ENCODE measurements at places on chromosomes 2 and 18.

DNA sequence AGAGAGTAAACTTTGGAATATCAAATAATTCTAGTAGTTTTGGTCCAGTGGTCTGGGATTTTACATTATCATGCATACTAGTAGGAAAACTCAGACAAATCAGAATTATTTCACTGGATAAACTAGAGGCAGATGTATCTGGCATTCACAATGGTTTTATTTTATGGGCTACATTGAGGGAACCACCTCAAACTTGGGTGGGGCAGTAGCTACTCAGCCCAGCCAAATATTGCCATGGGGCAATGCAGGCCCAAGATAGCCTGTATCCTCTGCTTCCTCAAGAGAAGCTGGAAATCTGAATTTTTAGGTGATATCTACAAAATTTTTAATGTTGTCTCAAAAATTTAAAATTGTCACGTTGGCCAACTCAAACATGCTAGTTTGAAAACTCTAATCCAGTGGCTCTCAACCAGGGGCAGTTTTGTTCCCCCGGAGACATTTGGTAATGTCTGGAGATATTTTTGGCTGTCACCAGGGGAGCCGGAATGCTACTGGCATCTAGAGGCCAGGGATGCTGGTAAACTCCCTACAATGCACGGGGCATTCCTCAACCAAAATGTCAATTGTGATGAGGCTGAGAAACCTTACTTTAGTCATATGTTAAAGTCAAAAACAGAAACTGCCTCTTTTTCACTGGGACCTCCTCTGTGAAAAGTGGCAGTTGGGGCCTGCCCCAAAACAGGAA lies 172.8 kb upstream of the SPRED2 start:
- DNase-seq, result no peak

DNA sequence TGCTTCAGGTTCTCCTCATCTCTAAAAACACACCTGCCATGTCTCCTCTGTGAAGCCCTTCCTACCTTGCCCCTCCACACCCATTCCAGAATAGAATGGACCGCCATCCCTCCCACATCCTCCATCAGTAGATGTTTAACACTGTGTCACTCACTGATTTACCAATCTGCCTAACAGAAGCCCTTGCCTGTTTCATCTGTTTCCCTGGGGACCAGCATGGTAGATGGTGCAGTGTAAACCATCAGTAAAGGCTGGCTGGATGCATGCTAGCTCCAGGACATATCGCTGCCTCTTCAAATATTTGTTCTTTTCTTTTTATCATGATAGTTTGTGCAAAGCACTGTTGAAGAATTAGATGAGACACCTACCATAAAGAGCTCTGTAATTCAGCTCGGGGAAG lies 271.4 kb downstream of the PIEZO2 start:
- no peak for DNase-seq

DNA sequence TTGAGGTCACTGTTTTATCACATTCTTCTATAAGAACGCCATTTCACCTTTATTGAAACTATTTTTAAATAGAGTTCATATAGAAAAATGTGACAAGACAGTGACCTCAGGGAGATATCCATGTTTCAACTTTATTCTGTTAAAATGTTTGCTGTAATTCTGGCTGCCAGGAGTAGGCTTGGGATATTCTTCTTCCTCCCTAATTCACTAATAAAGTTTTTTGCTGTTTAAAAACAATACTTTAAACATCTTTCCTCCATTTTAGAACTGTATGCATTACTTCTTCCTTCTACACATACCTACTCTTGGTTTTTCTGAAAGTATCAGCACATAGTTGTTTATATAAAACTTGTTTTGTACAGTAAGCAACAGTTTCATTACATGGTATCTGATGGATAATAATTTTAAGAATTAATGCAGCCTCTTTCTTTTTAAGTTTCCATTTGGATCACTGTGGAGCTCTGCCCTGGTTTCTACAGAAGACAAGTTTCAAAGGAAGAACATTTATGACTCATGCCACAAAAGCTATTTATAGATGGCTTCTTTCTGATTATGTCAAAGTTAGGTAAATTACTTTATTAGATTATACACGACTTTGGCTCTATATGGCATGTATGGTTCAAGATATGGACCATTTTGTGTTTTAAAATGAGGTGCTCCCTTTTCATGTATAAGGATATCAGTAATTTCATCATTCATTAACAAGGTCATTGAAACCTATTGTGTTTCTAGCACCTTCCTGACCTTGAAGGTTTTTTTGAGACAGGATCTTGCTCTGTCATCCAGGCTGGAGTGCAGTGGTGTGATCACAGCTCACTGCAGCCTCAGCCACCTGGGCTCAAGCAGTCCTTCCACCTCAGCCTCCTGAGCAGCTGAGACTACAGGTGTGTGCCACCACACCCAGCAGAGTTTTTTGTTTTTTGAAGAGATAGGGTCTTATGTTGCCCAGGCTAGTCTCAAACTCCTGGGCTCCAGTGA lies 7.2 kb downstream of the CPSF3 start:
- DNase-seq, result no peak

- DNase-seq, result no peak
These were observed 2.8 kb upstream of the ZNF532 start for GRCh38 chr18:58861861-58862301.

DNA sequence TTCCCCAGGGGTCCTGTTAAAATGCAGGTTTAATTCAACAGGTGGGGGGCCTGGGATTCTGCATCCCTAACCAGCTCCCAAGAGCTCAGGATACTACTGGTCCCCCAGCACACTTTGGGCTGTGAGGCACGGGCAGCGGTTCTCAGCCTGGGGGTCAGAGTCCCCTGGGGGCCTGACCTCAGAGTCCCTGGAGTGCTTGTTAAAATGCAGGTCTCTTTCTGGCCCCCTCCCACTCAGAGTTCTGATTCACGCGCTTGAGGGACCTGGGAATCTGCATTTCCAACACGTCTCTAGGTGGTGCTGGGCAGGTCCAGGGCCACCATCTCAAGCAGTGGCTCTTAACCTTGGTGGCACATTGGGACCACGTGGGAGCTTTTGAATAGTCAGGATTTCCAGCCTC lies 2.8 kb upstream of the OTOS start:
- DNase-seq, result no peak

GRCh38 chr2:80238692-80239469 lies 65.7 kb downstream of the LRRTM1 start:
- DNase-seq, result no peak

GRCh38 chr18:60279391-60279790 lies 93.2 kb downstream of the MC4R start:
- DNase-seq, result no peak

GRCh38 chr2:238793801-238794449 lies 54.0 kb upstream of the TWIST2 start:
- no peak for DNase-seq

DNA sequence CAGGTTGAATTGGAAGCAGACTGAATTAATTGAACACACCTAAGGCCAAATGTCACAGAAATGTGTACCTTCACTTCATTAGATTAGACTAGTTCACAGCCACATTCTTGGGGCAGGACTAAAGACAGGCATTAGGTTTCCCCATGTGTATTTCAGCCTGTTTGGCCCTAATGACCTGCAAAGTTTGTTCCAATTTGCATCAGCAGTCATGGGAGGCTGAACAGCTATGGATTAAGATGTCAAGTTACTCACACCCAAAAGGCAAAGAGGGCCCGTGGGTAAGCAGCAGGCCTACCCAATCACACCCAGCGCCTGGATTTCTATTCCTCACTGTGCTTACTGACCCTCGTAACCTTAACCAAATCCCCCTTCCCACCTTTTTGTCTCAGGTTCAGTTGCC lies 99.6 kb upstream of the RIOK3 start:
- DNase-seq, result no peak

GRCh38 chr2:151630372-151630771 lies 103.9 kb downstream of the NEB start:
- no peak for DNase-seq

DNA sequence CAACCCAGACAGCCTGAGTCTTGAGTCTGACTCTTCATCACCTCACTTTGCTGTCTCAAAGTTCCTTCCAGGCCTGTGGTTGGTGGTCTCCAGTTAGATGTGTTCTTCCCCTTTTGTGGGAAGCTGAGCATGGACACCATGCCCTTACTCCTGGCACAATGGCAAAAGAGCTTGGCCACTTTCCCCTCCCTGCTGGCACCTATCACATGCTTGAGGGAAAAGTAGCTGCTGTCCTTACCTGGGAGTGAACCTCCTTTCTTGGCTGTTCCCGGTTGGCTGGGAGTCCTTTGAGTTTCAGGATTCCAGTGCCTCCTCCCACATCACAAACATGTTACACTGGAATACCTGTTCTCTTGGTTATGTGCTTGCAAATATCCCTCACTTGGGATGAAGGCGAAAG lies 97.8 kb downstream of the GATA6 start:
- DNase-seq, result no peak

GRCh38 chr2:230805353-230806017 lies 59.3 kb upstream of the ITM2C start:
- no peak for DNase-seq

GRCh38 chr2:120861576-120862191 lies 126.0 kb downstream of the GLI2 start:
- no peak for DNase-seq

- no peak for DNase-seq
These were observed 57.6 kb upstream of the CABLES1 start for GRCh38 chr18:23077493-23078256.

DNA sequence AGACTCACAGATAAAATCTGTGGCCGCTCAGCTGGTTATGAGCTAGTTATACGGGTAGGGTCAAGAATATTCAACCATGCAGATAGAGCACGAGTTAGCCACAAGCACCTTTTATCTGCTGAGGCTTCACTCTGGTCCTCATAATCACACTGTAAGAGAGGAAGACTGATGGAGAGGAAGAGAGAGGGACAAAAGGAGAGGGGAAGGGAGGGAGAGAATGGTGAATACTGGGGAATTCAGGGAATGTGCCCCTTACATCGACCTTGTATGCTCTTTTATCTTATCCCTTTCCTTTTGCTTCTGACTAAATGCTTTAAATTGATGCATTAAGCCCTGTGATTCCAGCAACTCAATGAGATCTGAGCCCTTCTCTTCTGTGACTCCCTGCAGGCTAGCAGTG lies 333.1 kb downstream of the DSEL start:
- no peak for DNase-seq

GRCh38 chr2:104538077-104538476 lies 315.8 kb upstream of the POU3F3 start:
- DNase-seq, result no peak

- DNase-seq, result no peak
These were observed 31.1 kb upstream of the GPC1 start for GRCh38 chr2:240404174-240404852.

DNA sequence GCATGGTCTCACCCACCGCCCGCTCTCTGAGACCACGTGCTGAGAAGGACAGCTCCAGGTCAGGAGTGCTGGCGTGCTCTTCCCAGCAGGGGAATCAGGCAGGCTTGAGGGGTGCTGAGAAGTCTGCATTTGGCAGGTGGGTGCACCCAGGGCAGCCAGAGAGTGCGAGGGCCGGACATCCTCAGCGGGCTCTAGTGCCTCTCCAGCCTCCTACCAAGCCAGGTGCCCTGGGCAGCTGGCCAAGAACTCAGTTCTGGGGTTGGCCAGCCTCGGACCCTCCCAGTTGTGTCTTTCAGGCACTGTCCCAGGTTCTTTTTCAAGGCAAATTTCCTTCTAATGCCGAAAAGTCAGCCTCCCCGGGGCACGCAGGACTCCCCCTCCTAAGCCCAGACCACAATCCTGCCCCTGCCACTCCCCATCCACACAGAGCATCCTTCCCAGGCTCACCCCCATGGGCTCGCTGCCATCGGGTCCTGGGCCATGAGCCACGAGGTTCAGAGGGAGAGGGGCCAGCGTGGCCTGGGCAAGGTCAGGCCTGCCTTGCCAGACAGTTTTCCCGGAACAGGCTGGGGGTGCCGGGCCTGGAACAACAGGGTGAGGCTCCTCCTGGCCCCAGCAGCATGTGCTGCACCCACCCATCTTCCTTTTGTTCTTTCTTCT lies 52.2 kb upstream of the GPC1 start:
- DNase-seq, result no peak

- DNase-seq, result no peak
These were observed 90.2 kb upstream of the UXS1 start for GRCh38 chr2:106284255-106284654.

GRCh38 chr2:203361922-203362321 lies 33.7 kb downstream of the ABI2 start:
- no peak for DNase-seq

DNA sequence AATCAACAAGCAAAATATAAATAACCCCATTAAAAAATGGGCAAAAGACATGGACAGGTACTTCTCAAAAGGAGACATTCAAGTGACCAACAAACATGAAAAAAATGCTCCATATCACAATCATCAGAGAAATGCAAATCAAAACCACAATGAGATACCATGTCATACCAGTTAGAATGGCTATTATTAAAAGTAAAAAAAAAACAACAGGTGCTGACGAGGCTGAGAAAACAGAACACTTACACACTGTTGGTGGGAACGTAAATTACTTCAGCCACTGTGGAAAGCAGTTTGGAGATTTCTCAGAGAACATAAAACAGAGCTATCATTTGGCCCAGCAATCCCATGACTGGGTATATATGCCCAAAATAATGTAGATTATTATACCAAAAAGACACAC lies 69.1 kb downstream of the CWC22 start:
- DNase-seq, result no peak

DNA sequence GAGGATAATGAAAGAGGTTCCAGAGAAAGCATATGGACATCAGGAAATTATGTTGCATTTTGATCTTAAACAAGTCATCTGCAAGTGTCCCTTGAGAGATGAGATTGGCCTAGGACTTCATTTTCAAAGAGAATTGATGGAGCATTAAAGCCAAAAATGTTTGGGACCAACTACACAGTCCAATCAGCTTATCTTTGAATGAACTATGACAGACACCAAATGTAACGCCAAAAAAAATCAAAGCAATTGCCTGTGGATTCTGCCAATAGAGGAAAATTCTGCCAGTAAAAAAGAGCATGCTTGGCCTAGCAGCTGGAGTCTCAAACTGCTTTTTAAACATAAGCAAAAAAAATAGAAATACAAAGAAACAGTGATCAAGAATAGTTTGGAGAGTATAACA lies 594.5 kb upstream of the CHAC2 start:
- DNase-seq, result no peak

GRCh38 chr2:101775636-101776035 lies 78.1 kb downstream of the MAP4K4 start:
- DNase-seq, result no peak

- DNase-seq, result no peak
These were observed 2.1 kb downstream of the FBLN7 start for GRCh38 chr2:112140205-112140802.

- DNase-seq, result no peak
These were observed 1794.0 kb upstream of the CELF4 start for GRCh38 chr18:39359636-39360035.

DNA sequence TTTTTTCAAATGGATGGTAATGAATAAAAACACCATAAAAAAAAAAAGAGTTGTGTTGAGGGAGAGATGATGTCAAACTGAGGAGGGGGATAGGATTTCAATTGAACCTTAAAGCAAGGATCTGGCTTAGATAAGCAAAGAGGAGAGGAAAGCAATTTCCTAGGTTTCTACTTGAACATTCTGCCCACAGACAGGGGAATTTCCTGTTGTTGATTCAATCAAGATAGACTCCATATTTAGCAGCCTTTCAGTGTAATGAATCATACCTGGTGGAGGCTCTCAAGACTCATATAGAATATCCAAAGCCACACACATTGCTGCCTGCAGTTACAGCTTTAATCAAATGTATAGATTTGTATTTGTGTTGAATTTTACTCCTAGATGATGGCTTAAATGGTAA lies 294.4 kb upstream of the PIK3C3 start:
- DNase-seq, result no peak

- DNase-seq, result no peak
These were observed 13.7 kb upstream of the SKOR2 start for GRCh38 chr18:47265197-47265596.
